Psoas muscle (tissue), 8 donors: ENCODE measurements at places on chromosomes 6 and 20. TPM values are rescaled to one million over a fixed set of nuclear protein-coding genes. Genes with fewer than 3 reads are reported as not detected.

GRCh38 chr6:125066964-125067363 lies 86.6 kb upstream of the TPD52L1 start:
- no peak overlapping the region for H3K27ac ChIP-seq
- no peaks in the 10 kb centered on the region for H3K27me3 ChIP-seq
- no peak for DNase-seq
- no peak overlapping the region for H3K4me3 ChIP-seq

- DNase-seq = no peak
- H3K36me3 ChIP-seq = no peaks in the 10 kb centered on the region
Observed at GRCh38 chr6:108838101-108838717, 10.0 kb upstream of the ARMC2 start.

- H3K27ac ChIP-seq = no peak overlapping the region
- peaks cover 95% of the 10 kb centered on the region for H3K36me3 ChIP-seq
- no peak for DNase-seq
- H3K4me1 ChIP-seq = peaks cover 60% of the 10 kb centered on the region
- no peak overlapping the region for H3K4me3 ChIP-seq
Observed at GRCh38 chr20:37236462-37236861, 25.2 kb downstream of the GHRH start.

GPR6 gene
- total RNA-seq = not detected

- H3K36me3 ChIP-seq = no peaks in the 10 kb centered on the region
- no peaks in the 10 kb centered on the region for H3K27me3 ChIP-seq
- no peak for DNase-seq
- H3K4me3 ChIP-seq = no peak overlapping the region
- no peak overlapping the region for H3K27ac ChIP-seq
Observed at GRCh38 chr6:126152372-126152745, 166.0 kb downstream of the TRMT11 start.

GRCh38 chr6:61886608-61887259 lies 399.3 kb downstream of the KHDRBS2 start:
- H3K4me1 ChIP-seq = no peaks in the 10 kb centered on the region
- H3K4me3 ChIP-seq = no peak overlapping the region
- no peaks in the 10 kb centered on the region for H3K36me3 ChIP-seq
- no peaks in the 10 kb centered on the region for H3K27me3 ChIP-seq
- no peak overlapping the region for H3K27ac ChIP-seq

- H3K27me3 ChIP-seq = peaks cover 48% of the 10 kb centered on the region
- H3K27ac ChIP-seq = no peak overlapping the region
- H3K36me3 ChIP-seq = no peaks in the 10 kb centered on the region
- DNase-seq = no peak
- H3K4me1 ChIP-seq = no peaks in the 10 kb centered on the region
- no peak overlapping the region for H3K4me3 ChIP-seq
Observed at GRCh38 chr6:369559-370431, 21.8 kb upstream of the IRF4 start.

DNA sequence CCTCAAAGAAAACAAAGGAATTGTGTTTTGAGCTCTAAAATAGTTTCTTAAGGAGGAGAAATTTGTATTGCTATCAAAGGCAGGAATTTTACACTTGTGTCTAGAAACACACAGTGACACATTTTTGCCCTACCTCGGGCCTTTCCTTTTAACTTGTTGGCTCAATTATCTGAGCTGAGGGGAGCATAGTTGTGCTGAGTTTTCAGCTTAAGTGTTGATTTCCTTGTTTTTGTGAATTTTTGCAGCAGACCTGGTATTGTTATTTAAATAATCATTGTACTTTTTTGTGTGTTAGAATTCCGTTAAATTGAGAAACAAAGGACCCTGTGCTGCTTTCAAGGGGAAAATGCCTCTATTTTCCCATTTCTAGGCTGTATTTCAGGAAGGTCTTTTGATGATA lies 249.7 kb downstream of the CD83 start:
- H3K27me3 ChIP-seq = no peaks in the 10 kb centered on the region
- no peak for DNase-seq
- no peak overlapping the region for H3K27ac ChIP-seq
- no peaks in the 10 kb centered on the region for H3K4me1 ChIP-seq
